ENCODE measurements at places on chromosomes 5 and 9.

- ATAC-seq = no peak
Observed at GRCh38 chr5:175417384-175417783, 26.6 kb downstream of the DRD1 start.

GRCh38 chr5:177195307-177195952 lies 61.9 kb downstream of the NSD1 start:
- ATAC-seq = no peak

- ATAC-seq = peak; percentile 76
Observed at GRCh38 chr5:145941448-145942130, 5.2 kb downstream of the SH3RF2 start.

GRCh38 chr9:86282979-86283535 lies 719 bp upstream of the ISCA1 start:
- peak; percentile 72 for ATAC-seq

DNA sequence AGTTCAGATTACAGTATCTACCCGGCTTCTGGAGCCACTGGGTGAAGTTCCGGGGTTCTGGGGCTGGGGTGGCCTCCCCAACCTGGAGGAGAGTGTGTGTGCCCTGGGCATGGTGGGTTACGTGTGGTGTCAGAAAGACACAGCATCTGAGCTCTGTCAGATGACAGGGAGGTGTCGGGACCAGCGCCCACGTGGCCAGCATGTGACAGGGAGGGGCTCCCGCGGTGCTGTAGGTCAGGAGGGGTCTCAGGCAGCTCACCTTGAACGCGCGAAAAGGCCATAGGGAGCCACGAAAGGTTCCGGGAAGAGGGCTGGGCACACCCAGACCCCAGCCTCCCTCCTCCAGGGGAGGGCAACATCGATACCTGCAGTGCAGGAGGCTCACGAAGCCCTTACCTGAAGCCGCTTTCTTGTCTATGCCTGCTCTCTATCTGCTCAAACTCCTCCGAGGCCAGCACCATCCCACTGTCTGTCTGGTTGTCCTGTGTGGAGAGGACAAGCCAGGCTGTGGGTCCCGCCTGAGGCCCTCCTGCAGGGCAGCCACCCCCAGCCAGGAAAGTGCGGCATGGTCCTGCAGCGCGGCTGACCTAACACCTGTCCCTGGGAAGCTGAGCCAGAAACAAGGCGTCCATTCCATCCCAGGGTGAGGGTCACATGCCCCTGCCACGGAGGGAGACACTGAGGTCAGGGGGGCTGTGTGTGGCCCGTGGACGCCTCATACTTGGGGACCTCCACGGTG lies 17.4 kb upstream of the SCGB3A1 start:
- ATAC-seq = no peak

GRCh38 chr5:120463006-120463680 lies 957 bp upstream of the PRR16 start:
- no peak for ATAC-seq

DNA sequence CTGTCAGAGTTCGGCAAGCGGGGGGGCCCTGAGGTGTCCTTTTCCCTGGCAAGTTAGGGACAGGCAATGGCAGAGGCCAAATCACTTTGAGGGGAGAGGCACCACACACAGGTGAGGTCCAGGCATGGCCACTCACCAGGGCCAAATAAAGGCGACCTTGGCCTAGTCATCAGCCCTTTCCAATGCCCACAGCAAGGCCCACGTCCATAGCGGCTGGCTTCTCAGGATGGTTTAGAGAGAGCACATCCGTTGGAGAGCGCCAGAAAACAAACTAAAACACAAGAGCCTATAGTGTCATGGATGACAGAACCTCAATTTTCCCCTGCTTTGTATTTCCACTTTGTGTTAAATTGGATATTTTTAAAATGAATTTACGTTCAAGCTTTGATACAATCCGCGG lies 7.0 kb downstream of the CCNJL start:
- ATAC-seq = no peak

DNA sequence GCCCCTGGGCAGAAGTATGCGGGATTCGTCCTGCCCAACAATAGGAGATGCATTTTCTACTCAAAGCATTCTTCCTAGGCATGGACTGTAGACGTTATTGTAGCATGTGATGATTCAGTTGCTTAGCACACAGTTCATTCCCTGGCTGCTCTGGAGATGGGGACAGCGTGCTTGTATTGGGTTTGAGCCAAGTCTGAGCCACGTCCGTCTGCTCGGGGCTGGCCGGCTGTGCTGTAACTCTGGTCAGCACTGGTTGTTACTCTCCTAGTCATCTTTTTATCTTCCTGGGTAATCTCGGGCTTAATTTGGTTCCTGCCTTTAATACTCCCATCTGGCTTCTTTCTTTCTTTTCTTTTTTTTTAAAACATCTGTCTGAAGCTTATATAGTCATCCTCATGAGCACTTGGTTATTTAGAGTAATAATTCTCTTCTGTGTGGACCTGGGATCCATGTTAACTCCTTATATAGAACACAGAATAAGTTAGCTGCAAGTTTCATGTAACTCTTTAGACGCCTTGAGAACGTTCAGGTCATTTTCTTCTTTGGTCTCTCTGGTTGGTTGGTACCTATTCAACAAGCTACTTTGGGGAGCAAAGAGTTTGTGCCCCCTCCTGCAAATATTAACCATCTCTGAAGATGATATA lies 118.8 kb upstream of the RPS23 start:
- peak; percentile 83 for ATAC-seq

DNA sequence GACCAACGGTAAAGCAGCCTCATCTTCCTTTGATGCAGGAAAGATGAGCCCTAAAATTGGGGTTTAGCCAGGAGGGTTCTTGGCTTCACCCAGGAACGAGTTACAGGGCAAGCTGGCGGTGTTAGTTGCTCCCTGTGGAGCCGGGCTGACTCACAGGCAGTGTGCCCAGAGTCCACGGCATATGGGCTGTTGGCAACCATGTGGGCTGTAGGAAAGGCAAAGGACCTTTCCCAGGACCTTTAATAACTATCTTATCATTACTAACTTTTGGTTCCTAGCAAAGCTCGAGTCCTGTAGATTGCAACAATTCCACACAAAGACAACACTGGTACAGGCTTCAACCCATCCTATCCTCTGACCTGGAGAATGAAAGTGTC lies 29.8 kb upstream of the CLPTM1L start:
- ATAC-seq = no peak

- peak; percentile 69 for ATAC-seq
Observed at GRCh38 chr9:35954942-35955546, 2.9 kb downstream of the OR2S2 start.

GRCh38 chr9:6328103-6328502 lies at the start of gene TPD52L3:
Gene TPD52L3 (plus strand): TSS chr9:6328375. CDS start chr9:6328596, 221 bp downstream.
- ATAC-seq = no peak

DNA sequence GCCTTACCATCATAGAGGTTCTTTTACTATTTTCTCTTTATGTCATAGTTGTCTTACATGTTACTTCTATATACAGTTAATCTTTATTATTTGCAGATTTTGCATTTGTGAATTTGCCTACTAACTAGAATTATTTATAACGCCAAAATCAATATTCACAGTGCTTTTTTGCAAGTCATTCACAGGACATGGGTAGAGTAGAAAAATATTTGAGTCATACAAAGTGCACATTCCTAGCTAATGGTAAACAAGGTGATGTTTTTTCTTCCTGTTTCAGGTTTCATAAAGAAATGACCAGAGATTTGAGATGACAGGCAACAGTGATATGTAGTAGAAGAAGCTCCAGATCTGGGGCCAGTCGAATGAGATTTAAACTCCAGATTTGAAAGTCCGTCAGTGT lies 30.0 kb upstream of the OR2Y1 start:
- no peak for ATAC-seq

- ATAC-seq = no peak
Observed at GRCh38 chr5:72006361-72006760, 100.9 kb upstream of the MAP1B start.

DNA sequence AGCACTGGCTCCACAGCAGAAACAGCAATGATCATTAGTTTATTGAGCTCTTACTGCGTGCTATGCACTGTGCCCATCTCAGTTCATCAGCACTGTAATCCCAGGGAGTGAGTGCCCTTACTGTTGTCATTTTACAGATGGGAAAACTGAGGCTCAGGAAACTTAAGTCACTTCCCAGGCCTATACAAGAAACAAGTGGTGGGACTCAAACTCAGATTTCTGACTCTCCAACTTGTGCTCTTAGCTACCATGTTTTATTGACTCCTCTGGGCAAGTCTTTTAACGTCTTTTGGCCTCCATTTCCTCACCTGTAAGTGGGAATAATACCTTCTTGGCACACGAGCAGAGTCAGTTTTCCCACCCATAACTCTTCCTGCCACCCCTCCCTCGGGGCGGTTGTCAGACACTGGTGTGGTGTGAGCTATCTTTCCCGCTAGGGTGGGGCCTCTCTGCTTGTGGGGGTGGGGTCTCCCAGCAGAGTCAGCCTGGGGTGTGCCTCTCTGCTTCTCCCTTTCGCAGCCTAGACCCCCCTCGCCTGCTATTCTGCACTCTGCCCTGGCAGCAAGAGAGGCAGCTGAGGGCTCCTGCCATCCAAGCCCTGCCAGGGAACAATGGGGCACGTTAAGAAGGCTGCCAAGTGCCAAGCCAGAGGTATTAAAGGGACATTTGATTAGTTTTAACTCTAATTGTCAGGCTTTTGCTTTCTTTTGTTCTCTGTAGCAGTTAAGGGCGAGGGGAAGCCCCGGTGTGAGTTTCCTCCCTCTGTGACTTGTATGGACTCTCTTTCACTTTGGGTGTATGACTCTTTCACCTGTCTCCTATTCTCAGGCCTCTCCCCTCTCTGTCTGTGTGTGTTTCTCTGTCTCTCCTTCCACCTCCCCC lies 12.1 kb downstream of the GALNT10 start:
- peak; percentile 58 for ATAC-seq

DNA sequence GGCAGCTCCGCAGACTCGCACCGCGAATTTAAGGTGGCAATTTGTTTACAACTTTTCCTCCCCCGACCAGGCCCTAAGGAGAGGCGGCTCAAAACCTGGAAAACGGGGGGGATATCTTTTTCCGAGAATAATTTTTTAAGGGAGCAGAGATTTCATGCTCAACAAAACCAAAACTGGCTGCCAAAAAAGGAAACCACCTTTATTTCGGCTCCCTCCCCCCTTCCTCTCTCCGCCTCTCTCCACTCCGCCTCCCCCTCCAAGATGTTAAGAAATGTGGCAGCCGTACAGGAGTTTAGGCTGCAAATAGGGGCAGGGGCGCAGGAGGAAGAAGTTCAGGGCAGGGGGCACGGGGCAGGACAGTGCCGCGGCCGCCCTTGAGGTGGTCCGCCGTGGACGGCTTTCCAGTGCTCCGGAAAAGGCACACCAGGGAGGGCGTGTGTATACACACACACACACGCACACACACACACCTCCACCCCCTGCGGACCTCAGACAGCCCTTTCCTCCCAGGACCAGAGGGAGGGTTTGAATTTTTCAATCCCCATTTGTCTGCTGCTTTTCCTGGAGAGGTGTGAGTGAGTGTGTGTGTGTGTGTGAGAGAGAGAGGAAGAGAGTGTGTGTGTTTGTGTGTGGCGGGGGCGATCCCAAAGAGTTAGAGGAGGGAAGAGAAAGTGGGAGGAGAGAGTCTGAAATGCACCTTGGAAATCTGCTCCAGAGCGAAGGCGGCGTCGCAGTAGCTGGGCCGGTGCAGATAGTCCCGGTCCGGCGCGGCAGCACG lies 9.1 kb downstream of the PTCH1 start:
- ATAC-seq = peak; percentile 24

GRCh38 chr5:136155761-136156160 lies 23.1 kb downstream of the SMAD5 start:
- ATAC-seq = peak; percentile 77

DNA sequence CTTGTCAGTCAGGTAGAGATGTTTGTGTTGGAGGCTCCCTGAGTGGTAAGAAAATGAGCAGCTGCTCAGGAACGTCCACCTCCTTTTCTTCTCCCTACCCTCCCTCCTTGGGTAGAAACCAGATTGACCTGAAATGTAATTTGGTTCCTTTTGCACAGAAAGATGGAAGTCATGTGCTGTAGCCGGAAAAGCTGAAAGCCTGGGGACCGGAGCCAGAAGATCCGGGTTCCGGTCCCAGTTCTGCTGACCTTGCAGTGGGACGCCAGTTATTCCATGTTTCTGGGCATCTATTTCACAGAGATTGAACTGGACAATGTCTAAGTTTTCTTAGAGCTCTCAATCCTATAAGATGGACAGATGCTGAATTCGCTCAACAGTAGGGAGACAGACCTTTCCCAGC lies 40.1 kb downstream of the SLC36A1 start:
- ATAC-seq = no peak

DNA sequence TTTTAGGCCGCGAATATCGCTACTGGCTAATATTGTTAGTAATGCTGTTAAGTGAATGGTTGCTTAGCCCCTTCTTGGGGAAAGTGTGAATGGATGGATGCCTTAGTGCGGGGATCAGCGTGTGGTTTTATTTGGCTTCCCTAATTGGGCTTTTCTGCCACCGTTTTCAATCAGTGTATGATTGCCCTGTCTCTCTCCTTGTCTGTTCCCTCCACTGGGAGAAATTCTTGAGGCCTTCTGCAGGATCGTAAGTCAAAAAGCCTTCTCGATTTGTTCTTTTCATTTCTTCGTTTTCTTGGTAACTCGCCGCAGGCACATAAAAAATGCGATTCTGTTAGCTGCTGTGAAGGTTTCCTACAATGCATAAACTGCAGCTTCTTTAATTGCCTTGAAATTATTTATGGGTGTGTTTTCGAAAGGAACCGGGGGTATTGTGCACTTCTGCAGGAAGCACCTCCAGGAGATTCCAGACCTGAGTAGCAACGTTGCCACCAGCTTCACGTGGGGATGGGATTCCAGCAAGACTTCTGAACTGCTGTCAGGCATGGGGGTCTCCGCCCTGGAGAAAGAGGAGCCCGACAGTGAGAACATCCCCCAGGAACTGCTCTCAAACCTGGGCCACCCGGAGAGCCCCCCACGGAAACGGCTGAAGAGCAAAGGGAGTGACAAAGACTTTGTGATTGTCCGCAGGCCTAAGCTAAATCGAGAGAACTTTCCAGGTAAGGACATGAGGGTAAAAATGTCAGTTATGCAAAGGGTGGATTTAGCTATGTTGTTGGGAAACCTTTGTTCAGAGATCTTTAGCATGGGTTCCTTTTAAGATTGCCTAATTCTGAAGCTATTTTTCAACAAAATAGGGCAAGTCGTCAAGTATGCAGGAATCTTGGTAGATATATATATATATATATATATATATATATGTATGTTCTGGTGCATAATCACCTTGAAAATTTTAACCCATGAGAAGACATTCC lies 700 bp downstream of the SKP2 start:
- no peak for ATAC-seq

DNA sequence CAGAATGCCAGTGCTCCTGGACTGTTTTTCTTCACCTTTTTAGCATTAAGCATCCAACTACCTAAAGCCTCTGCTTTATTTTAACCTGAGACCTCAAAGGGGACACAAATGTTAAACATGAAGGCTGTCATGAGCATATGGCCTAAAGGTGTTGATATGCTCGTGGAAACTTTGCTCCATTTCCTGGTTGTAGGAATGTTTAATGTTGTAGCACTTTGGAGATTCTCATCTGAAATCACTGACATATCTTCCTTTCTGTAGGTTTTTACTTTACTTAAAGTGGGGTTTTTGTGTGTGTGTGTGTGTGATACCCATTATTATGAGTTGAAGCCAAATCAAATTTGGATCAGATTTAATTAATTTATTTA lies 37.0 kb downstream of the HABP4 start:
- no peak for ATAC-seq

GRCh38 chr5:7868773-7869473 lies at the start of the genes FASTKD3 and MTRR:
Gene FASTKD3 (minus strand): TSS chr5:7869031. CDS start chr5:7868083, 948 bp downstream.
Gene MTRR (plus strand): TSS chr5:7869148. CDS start chr5:7870795, 1,647 bp downstream.
- ATAC-seq = peak; percentile 100
